ENCODE measurements at places on chromosomes 2 and 18. TPM values are rescaled to one million over a fixed set of nuclear protein-coding genes. Genes with fewer than 3 reads are reported as not detected.

KCNIP3 gene
- 2.3 TPM for total RNA-seq

CIB4 gene
- not detected for total RNA-seq

PROKR1 gene
- not detected for total RNA-seq

SNED1 gene
- total RNA-seq = 1.1 TPM

CIAO1 gene
- total RNA-seq = 83.1 TPM

C2orf72 gene
- 7.5 TPM for total RNA-seq

FIGN gene
- total RNA-seq = 2.1 TPM

LRRTM1 gene
- total RNA-seq = not detected

ERBB4 gene
- total RNA-seq = not detected

M1AP gene
- total RNA-seq = not detected

POMC gene
- 0.06 TPM for total RNA-seq

TSGA10 gene
- 2.7 TPM for total RNA-seq

BIN1 gene
- total RNA-seq = 35.4 TPM

DOK1 gene
- total RNA-seq = 4.4 TPM

REG1B gene
- total RNA-seq = not detected

CCNYL1 gene
- 16.1 TPM for total RNA-seq

MATN3 gene
- 17.0 TPM for total RNA-seq

YES1 gene
- total RNA-seq = 29.5 TPM

SMC6 gene
- 28.2 TPM for total RNA-seq

FEV gene
- not detected for total RNA-seq

CTLA4 gene
- total RNA-seq = not detected

CRYBA2 gene
- total RNA-seq = 0.25 TPM

NOL4 gene
- not detected for total RNA-seq

ITPRIPL1 gene
- not detected for total RNA-seq

KRTCAP3 gene
- total RNA-seq = 0.72 TPM

ANKRD62 gene
- total RNA-seq = not detected

HOXD13 gene
- total RNA-seq = 0.18 TPM

SERPINB11 gene
- 0.03 TPM for total RNA-seq

PRKAG3 gene
- not detected for total RNA-seq

GPR17 gene
- not detected for total RNA-seq

REG3G gene
- not detected for total RNA-seq

CHN1 gene
- total RNA-seq = 16.0 TPM

KYNU gene
- 216 TPM for total RNA-seq

PLB1 gene
- 1.9 TPM for total RNA-seq

TUBB8B gene
- not detected for total RNA-seq

SERPINB7 gene
- total RNA-seq = 3.0 TPM

PROM2 gene
- not detected for total RNA-seq

IFT172 gene
- total RNA-seq = 8.7 TPM

HOXD3 gene
- total RNA-seq = 0.11 TPM

LIMS2 gene
- total RNA-seq = 10.2 TPM

SLC16A14 gene
- total RNA-seq = 0.87 TPM

CAMKMT gene
- total RNA-seq = 5.2 TPM

MCFD2 gene
- total RNA-seq = 118 TPM

SCN9A gene
- total RNA-seq = 3.7 TPM

PDIA6 gene
- 352 TPM for total RNA-seq

DCDC2C gene
- total RNA-seq = 0.15 TPM

GRP gene
- total RNA-seq = not detected

SOX11 gene
- not detected for total RNA-seq

MAPRE3 gene
- total RNA-seq = 11.4 TPM

TMEM247 gene
- not detected for total RNA-seq

PCARE gene
- not detected for total RNA-seq

SMYD1 gene
- not detected for total RNA-seq

ACMSD gene
- not detected for total RNA-seq

All from A549 treated with AZD2906 at 1 μM for 4 hours (cell line).